ENCODE measurements at places on chromosomes 7 and 10.
A peak's percentile ranks its signal among the peaks of the same experiment; 100 is the strongest.

DNA sequence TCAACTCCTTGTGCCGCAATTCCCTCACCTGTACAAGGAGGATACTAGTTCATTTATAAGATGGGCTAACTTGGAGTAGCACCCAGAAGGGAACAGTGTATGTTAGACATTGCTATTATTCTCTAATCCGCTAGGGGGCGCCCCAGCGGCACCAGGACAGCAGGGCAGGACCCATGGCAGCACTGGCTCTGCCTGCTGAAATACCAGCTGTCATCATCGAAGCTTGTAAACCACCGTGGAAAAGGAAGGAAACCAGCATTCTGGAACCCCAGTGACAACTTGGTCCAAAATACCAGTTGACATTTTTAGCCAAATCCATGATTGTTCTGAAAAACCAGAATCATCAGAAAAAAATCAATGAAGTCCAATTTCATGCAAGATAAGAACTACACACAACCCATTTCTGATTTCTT, 134.4 kb downstream of the ITGA8 start:
- DNase-seq, result peak; percentile 51

DNA sequence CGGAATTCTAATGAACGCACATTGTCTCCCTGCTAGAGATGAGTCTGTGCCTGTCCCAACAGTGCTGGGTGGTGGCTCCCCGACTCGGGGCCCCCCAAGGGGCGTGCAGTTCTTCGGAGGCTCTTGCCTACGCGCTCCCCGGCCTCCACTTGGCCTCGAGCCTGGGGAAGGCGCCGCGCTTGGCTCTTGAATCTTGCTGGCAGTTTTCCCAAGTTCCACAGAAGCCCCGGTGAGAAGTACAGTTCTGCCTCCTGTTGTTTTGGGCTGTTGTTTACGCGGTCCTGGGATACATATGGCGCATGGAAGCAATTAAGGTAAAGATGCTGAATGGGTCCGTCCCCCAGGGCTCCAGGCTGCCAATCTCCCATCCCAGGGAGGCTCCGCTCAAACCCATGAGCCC, 32.6 kb upstream of the UNCX start:
- no peak for DNase-seq

- no peak for DNase-seq
Measured at GRCh38 chr10:6757158-6757557, 177.1 kb upstream of the PRKCQ start.

DNA sequence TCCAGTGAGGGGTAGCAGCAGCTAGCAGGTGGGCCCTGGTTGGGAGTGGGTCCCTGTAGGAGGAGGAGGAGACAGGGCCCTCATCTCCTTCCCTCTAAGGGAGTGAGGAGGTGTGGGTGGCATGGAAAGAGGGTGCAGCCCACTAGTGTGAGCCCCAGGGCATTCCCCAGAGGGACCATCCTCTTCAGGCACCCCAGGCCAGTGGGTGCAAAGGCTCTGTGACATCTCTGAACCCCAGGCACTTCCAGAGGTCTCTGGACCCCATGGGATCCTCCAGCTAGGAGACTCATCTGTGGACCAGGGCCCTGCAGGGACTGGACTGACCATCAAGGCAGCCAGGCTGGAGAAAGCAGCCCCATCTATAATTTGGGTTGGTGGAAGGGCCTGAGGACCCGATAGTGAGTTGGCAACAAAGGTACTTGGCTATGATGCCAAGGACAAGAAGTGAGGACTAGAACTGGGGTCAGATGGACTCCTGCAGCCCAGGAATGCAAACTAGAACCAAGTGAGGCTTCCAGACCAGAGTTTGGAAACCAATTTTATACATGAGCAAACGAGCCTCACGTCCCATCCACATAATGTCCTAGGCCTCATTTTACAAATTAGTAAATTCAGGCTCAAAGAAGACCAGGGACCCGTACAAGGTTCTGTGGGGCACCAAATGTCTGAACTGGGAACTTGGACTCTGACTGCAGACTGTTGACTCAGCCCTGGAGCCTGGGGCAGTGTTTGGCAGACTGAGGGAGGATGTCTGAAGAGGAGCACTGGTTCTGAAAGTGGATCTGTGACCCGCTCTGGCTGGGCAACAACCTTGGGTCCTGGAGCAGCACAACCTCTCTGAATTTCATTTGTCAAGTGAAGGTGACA, 1.4 kb upstream of the VSTM4 start:
- no peak for DNase-seq

DNA sequence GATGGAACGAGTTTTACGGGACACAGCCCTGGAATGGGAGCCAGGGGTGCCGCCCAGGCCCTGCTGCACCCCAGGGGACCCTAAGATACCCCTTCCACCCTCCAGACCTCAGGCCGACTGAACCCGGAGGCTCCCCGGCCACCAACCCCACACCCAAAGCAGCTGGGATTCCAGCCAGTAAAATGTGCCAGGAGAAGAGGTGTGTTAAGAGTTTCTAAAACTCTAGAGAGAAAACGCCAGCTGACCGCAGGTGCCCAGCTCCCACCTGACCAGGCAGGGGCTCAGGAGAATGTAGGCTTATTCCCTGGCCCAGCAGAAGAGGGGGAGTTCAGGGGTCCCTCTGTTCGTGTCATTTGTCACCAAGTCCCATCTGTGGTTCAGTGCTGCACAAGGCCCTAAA, 17.5 kb downstream of the NUDT1 start:
- no peak for DNase-seq

GRCh38 chr10:132141076-132141475, 45.7 kb upstream of the DPYSL4 start:
- no peak for DNase-seq

GRCh38 chr10:76082956-76083355, 651.5 kb downstream of the LRMDA start:
- DNase-seq, result peak; percentile 19

- DNase-seq, result no peak
Measured at GRCh38 chr10:108861181-108861754, 1062.0 kb downstream of the XPNPEP1 start.

- no peak for DNase-seq
Measured at GRCh38 chr7:130488392-130489139, 3.3 kb upstream of the MEST start.

DNA sequence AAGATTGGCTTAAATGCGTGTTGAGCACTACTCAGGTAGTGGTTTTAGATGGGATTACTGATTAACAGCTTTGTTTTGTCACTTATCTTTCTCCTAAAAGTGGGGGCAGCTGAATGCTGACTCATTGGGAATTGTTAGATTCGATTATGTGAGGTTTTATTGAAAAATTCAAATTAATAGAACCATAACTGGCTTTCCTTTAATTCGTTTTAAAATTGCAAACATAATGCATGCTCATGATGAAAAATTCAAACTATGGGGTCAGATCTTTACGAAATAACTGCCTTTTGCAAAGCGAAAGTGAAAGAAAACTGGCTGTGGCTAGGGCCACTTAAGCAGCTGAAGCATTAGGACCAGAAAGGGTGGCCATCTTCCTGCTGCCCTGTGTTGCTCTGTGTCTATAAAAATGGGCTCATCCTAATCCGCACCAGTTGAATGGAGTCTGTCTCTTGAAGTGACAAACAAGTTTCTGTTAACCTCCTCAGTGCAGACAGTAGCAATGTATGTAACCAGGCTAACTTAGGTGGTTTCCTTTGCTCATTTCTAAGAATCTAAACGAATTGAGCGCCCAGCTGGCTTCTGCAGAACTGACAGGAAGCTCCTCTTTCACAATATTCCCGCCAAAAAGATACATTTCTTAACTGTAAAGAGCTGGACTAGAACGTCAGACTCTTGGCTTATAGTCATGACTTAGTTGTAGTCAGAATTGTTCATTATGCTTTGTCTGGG, 27.8 kb downstream of the DENND10 start:
- DNase-seq, result no peak

- DNase-seq, result no peak
Measured at GRCh38 chr7:76000566-76000965, 6.2 kb upstream of the TMEM120A start.

GRCh38 chr10:11830836-11831519, 7.8 kb downstream of the PROSER2 start:
- DNase-seq, result no peak

DNA sequence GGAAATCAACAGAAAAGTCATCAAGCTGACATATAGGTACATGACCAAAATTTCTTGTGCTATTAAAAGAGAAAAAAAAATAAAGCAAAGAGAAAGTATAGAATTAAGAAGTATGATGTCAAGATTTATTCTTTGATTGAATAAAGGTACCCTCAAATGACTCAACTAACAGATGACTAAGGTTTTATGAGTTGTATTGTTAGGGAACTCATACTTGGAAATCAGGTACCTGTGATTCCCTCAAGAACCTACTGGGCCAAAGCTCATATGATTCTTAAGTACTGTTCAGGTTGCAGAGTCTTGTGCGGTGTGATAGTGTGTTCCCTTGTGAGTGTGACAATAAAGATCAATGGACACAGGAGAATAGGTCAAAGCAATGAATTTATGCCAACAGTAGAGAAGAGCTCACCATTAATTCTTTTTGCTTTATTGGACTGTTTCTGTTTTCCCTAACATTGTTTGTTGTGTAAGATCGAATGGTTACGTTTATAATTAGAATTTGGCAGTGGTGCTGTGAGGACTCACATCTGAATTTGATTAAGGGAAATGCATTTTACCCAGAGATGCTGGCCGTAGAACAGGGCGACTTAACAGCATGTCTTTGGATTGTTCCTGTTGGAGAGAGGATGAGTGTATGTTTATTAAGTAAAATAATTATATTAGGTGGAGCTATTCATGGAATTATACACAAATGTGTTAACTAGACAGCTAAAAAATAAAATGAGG, 293.2 kb upstream of the SEMA3D start:
- DNase-seq, result peak; percentile 70
